ENCODE measurements at places on chromosomes 6 and 20.

- DNase-seq = no peak
Measured at GRCh38 chr20:64164123-64164836, at the start of gene MYT1. Gene MYT1, plus strand, starts transcription at chr20:64164452. Its CDS starts 34,410 bp downstream, at chr20:64198862.

DNA sequence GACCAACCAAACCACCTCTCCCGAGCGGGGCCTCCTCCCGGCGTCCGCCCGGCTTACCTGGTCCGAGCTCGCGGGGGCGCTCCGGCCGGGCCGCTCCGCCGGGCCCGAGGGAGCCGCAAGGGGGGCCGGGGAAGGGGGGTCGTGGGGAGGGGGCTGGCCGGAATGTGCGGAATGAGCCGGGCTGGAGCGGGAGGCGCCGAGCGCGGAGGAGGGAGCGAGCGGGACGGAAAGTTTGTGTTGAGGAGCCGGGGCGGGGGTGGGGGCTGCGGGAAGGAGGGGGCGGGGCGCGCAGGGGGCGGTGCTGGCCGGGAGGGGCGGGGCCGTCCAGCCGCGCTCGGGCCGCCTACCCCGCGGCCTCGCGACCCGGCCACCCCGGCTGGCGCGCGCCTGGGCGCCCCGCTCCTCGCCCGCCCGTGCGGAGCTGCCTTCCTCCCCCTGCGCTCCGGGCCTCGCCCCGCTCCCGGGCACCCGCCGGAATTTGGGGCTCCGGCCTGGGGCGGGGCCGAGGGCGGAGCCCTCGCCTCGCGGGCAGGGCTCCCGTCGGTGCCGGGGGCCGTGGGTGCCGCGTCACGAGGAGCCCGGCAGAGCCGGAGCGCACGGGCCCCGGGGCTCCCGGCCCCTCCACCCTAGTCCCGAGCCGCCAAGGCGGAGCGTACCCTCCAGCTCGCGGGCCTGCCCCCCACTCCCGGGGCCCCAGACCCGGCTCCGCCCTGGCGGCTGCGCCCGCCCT lies at the start of gene TEAD3:
TEAD3 (minus strand) TSS at position 239 of the 730 bp plus-strand sequence.
- peak; percentile 30 for DNase-seq

DNA sequence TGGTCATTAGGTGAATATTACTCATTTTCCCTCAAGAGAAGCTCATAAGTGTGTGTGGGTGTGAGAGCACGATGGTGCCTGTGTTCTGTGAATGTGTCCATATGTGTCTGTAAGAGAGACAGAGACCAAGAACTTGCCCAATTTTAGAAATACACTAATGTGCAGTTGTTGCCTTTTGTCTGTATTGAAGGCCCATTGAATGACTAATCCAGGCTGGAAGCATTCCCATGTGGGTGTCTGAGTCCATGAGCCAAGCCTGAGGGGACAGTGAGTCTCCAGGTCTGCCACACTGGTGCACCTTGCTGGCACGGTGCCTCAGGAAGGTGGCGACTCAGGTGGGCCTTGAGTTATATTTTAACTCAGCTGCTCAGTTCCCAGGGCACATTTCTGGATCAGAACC lies 25.5 kb upstream of the ASXL1 start:
- DNase-seq = peak; percentile 32

DNA sequence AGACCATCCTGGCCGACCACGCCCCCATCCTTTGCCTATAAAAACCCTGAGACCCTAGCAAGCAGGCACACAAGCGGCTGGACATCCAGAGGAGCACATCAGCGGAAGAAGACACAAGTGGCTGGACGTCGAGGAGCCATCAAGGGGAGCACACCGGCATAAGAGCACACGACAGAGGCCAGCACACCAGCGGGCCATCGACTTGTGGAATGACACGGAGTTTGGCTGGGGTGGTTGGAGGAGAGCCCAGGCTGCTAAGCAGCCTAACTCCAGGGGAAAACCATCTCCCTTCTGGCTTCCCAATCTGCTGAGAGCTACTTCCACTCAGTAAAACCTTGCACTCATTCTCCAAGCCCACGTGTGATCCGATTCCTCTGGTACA lies 44.8 kb upstream of the BCLAF1 start:
- DNase-seq = no peak

DNA sequence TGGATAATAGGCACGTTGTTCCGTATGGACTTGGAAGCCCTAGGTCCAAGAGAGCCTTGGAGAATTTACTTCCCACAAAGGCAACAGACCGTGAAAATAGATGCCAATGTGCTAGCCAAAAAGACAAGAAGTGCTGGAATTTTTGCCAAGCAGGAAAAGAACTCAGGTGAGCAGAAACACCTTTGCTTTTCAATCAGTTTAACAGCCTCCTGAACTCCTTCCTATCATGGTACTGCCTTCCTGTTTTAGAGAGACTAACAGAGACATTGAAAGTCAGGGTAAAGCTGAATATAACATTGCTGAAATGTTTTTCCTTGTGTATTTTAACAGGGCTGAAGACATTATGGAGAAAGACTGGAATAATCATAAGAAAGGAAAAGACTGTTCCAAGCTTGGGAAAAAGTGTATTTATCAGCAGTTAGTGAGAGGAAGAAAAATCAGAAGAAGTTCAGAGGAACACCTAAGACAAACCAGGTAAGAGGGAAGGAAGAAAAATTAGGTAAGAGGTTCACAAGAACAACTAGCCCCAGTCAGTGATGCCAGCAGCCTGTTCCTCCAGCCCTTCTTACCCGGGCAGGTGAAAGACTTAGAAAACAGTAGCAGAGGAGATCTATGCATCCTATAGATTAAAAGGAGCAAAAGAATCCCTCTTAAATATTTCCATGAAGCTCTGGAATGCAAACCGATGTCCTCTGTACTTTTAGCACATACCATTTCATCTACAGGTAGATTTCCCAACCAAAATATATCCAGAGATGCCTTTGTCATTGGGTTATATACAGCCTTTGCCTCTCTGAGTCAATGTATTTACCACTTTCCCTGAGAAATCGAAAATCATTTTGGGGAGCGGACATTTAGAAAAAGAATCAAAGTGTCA lies 4.0 kb downstream of the EDN1 start:
- no peak for DNase-seq

DNA sequence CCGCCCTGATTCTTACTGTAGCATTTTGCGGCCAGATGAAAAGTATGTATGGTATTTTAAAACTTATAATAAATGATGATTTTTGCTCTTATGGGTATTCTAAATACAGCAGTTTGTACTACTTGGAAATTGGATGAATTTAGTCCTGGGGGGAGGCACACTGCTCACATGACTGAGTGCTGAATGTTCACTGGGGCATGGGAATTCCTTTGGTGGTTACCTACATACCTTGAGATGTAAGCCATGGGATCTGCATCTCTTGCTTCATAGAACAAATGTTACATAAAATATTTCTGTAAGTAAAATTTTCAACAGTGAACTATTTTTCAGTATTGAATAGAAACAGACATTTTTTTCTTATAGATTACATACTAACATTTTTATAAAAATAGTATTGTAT lies 71.1 kb downstream of the FIG4 start:
- DNase-seq = no peak

DNA sequence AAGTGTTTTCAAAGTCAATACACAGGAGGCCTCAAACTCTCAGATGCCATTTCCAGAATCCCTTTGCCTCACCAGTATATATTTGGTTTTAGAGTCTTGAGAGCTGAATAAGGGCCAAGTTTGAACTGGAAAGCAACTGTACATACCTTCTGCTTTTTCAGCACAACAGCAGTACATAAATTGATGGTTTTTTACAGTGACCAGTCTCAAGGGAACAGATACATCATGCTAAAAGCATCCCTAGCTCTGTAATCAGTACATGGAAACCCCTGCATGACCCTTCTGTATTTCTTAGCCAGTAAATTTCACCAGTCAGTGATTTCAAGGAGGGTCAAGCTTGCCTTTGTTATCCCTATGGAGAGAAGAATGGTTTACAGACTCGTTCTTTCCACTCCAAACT lies 40.6 kb upstream of the ECHDC1 start:
- DNase-seq = no peak

GRCh38 chr6:157982102-157982562 lies 469 bp downstream of the SYNJ2 start:
- peak; percentile 44 for DNase-seq

GRCh38 chr6:113246186-113246585 lies 611.0 kb upstream of the MARCKS start:
- DNase-seq = no peak

DNA sequence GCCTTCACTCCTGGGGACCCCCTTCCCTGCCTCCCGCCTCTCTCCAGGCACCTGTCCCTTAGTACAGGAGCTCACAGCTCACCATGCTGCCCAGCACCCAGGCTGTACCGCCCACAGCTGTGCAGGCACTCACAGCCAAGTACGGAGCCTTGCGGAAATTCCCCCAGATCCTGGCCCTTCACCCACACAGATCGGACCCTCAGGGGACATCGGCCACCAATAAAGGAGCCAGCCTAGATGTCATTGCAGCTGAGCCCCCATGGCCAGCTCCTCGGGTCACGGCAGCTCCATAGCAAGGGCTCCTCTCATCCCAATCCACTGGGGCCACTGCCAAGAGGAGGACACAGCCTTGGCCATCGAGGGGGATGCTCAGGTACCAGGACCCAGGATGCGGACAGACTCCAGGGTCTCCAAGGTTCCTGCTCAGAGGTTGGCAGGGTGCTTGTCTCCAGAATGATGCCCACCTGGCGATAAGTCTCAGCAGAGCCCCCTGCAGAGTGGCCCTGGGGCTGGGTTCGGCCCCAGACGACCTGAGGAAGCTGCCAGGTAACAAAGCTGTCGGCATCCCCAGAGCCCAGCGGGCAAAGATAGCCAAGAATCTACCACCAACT lies 82.3 kb downstream of the YTHDF1 start:
- DNase-seq = no peak
